ENCODE measurements at places on chromosomes 5 and 9.

GRCh38 chr9:27864644-27865438, 291.6 kb upstream of the C9orf72 start:
- no peak for DNase-seq

DNA sequence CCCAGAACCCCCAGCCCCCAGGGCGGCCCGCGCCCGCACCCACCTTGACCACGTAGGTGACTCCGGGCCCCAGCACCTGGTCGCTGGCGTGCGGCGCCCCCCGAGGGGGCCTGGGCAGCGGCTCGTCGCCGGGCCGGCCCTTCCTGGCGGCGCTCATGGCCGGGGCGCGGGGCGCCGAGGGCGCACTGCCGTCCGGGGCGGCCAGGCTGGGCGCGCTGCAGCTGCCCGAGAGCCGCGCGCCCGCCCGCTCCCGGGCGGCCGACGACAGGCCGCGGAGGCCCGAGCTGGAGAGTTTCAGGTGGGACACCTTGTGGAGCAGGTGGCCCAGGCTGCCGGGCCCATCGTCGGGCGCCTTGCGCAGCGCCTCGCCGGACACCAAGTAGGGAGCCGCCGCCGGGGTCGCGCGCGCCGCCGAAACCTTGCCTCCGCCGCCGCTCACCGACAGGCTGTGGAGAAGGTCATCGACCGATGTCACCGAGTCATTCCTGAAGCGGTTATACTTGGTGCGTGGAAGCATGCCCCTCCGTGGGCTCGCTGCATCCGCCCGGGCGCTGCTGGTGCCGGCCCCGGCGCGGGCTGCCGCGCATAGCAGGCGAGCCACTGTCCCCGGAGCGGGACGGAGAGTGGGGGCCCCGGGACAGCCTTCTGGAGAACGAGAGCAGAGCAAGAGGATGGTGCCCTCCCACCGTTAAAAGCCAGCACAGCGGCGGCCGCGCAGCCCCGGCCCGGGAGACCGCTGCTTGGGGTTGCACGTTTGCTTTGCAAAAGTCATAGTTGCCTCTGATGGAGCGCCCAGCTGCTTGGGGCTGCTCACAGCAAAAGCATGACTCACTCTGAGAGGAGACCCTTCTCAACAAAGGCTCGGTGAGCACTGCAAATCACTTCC, at the start of gene SHC3:
SHC3 (minus strand) TSS at position 875 of the 886 bp plus-strand sequence; CDS start at position 517, 358 bp downstream.
- no peak for DNase-seq

- DNase-seq, result no peak
Measured at GRCh38 chr5:91038180-91038808, 344.8 kb downstream of the ARRDC3 start.

GRCh38 chr5:120806202-120806601, 342.1 kb downstream of the PRR16 start:
- DNase-seq, result no peak

- no peak for DNase-seq
Measured at GRCh38 chr9:23587903-23588302, 238.1 kb downstream of the ELAVL2 start.

DNA sequence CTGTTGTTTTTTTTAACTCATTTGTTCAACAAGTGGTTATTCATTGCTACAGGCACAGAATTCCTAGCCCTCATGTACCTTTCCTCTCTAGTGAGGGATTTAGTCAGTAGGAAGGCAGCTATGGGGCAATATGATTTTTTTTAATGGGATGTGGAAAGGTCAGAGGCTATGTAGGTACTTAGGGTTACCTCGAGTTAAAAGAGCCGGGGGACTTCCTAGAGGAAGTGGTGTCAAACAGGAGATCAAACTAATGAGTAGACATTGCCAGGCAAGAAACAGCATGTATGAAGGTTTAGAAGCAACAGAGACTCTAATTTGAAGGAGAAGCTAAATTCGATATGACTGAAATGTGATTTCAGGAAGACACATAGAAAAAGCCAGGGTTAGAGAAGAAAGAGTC, 50.7 kb downstream of the ITGA2 start:
- no peak for DNase-seq

- DNase-seq, result no peak
Measured at GRCh38 chr9:14616188-14616982, 76.8 kb downstream of the ZDHHC21 start.

GRCh38 chr5:105740242-105740641, 1930.5 kb downstream of the EFNA5 start:
- no peak for DNase-seq

- DNase-seq, result no peak
Measured at GRCh38 chr5:110957934-110958333, 113.6 kb upstream of the TSLP start.

GRCh38 chr9:123220127-123220526, 48.3 kb downstream of the STRBP start:
- no peak for DNase-seq

DNA sequence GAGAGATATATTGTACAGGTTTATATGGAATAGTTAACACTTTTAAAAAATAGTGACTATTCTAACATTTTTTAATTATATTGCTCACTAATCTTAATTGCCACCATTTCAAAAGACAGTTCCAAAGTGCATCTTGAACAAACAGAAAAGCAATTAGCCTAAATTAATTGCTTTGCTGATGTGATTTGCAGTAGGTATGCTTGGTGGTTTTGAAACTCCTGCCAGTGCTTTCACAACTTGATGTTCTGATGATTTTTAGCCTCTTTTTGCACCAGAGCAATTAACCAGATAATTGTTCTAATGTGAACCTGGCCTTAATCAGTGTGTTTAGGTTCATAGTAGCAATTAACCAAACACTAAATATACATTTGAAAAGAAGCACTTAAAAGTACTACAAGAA, 207.6 kb downstream of the FBXL17 start:
- no peak for DNase-seq

DNA sequence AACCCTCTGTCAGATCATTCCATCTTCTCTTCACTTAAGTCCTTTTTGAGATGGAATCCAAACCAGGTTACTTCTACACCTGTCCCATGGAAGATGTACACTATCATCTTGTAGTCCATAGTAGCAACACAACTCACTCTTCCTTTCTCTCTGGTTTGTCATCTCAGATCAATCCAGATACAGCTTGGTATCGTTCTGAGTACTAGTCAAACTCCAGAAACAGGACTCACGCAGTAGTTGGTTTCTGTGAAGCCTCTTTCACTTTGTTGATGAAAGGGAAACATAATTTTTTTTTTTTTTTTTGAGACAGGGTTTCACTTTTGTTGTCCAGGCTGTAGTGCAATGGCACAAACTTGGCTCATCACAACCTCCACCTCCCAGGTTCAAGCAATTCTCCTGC, 484.0 kb downstream of the PRDM9 start:
- DNase-seq, result no peak

- no peak for DNase-seq
Measured at GRCh38 chr9:12784461-12785259, 9.8 kb downstream of the LURAP1L start.

DNA sequence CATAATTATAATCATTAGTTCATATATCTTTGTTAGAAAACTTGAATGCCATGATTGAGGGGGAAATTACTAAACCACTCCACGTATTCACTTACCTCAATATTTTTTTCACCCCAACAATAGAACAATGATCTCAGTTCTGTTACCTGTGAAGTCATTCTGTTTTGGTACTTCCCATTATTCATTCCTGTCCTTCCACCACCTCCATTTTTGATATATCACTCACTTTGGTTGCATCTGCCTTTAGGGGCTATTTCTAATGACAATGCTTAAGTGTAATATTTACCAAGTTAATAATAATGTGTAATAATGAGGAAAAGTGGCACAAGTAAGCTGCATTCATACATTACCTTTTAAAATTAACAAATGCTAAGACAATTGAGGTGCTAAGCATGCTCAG, 218.4 kb downstream of the SPATA31D1 start:
- DNase-seq, result no peak

GRCh38 chr9:12759761-12760160, 15.1 kb upstream of the LURAP1L start:
- no peak for DNase-seq

- no peak for DNase-seq
Measured at GRCh38 chr9:121261107-121261460, 6.9 kb upstream of the GSN start.

DNA sequence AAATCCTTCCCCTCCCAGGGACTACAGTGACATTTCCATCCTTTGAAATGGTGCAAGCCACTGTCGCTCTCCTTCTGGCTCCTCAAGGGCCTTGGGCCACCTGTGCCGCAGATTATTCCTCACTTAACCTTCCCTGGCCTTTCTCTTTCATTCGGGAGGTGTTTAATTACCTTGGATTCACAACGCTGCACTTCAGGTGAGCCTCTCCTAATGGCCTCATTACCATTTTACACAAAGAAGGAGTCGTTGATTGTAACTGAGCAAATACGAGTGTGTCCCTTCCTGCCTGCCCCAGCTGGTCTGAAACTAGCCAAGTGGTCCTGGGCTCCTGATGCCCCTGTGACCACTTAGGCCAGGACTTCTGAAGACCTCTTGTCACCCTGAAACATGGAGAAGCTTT, 205.0 kb downstream of the CRB2 start:
- DNase-seq, result no peak

- DNase-seq, result no peak
Measured at GRCh38 chr5:34039398-34040157, 3.4 kb downstream of the C1QTNF3 start.

GRCh38 chr5:95760273-95761191, 29.4 kb downstream of the RHOBTB3 start:
- DNase-seq, result no peak

- no peak for DNase-seq
Measured at GRCh38 chr9:70986984-70987383, 134.4 kb downstream of the TRPM3 start.

DNA sequence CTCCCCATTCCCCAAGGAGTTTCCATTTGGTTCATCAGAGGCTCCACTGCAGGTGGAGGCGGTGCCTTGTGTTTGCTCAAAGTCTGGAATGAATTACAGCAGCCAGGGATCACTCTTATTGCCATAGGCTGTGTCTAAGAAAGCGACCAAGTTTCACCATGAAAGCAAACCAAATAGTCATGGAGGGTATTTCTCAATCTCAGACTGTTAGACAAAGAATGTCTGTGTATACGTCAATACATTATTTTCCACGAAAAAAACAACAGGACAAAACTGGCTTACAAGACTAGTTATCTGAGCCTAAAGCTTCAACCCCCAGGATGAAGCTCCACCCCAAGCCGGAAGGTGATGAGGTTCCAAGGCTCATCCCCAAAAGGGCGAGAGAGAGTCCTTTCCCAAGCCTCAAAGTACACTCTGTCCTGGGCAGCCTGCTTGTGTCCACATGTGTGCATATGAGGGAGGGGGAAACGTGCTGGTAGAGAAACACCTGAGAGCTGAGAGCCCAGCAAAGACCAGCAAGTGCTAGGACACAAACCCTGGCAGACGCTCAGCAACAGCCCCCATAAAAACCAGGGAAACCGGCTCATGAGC, 4.3 kb downstream of the B4GALT1 start:
- DNase-seq, result no peak

- DNase-seq, result no peak
Measured at GRCh38 chr5:66738136-66738535, 141.9 kb downstream of the MAST4 start.

DNA sequence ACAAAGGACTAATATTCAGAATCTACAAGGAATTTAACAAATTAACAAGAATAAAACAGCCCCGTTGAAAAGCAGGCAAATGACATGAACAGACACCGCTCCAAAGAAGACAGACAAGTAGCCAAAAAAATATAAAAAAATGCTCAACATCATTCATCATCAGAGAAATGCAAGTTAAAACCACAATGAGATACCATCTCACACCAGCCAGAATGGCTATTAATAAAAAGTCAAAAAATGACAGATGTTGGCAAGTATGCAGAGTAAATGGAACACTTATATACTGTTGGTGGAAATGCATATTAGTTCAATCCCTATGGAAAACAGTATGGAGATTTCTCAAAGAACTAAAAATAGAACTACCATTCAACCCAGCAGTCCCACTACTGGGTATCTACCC, 302.7 kb upstream of the RGMB start:
- no peak for DNase-seq
